Germinal center (tissue), 1 donor: ENCODE measurements at places on chromosomes 13 and 19.

- DNase-seq, result no peak
These were observed 3.4 kb downstream of the DNMT1 start for GRCh38 chr19:10191347-10191746.

GRCh38 chr13:95050800-95051615 is 250.2 kb downstream of the ABCC4 start:
- DNase-seq, result no peak

DNA sequence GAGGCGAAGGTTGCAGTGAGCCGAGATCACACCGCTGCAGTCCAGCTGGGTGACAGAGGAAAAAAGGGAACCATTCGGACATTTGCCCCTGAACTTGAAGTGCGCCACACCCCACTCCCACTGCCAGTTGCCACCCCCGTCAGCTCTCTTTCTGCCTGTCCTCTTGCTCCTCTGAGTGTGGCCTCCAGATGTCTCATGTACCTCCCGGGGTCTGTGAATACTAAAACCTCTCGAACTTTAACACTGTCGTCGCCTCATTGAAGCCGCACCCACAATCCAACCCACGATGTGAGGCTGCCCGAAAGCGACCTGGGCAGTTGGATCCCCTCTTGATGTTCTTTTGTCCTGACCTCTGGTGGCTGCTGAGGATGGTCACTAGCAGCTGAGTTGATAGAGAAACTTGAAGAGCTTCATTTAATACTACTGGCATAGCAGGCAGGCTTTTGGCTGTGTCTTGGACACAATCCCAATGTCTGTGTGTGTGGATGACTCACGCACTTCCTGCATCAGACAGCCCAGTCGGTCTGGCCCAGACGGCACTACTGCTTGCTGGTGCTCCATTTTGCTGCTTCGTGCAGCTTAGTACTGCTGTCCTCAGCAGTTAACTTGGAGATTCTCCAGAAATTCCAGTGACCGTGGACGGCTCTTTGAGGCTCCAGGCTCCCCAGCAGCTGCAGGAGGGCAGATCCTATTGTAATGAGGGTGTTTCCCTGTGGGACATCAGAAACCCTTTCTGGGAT is 4.2 kb downstream of the FPR3 start:
- DNase-seq, result no peak

DNA sequence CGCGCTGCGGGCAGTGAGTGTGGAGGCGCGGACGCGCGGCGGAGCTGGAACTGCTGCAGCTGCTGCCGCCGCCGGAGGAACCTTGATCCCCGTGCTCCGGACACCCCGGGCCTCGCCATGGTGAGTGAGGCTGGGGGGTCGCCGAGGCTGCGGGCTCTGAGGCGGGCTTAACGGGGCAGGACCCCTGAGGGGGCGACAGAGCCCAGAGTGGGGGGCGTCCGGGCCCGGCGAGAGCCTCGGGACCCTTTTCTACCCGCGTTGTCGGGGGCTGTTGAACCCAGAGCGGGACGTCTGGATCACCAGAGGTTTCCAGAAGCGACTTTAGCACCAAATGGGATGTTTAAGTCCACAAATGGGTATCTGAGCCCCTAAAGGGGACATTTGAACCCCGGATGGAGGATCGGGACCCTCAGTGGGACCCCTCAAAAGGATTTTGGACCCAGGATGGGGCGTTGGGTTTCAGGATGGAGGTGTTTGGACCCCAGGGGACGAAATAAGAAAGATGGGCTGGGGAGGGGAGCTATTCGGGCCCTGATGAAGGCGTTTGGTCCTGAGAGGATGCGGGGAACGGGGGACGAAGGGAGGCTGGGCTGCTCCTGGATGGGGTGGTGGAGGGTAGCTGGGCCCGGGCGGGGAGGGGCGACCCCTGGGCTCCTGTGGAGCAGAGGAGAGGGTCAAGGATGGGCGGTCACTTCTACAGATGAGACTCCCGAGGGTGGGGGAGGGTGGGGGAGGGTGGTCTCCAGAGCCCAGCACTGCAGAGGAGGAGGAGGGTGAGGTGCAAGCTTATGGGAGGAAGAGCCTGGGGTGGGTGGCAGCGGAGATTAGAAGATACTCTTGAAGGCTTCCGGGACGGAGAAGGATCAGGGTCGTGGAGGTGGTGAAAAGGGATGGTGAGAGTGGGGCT is at the start of gene CALM3:
Gene CALM3, plus strand, starts transcription at position 13 of the 907 bp plus-strand sequence. Its CDS starts 105 bp downstream, at position 118.
- DNase-seq, result peak; percentile 33

DNA sequence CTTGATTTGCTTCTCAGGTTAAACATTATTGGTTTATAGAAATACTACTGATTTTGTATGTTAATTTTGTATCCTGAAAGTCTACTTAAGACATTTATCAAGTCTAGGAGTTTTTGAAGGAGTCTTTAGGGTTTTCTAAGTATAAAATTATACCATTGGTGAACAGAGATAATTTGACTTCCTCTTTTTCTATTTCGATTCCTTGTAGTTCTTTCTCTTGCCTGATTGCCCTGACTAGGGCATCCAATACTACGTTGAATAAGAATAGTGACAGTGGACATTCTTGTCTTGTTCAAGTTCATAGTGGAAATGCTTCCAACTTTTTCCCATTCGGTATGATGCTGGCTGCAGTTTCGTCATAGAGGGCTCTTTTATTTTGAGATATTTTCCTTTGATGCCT is 807.5 kb upstream of the SLC10A2 start:
- no peak for DNase-seq

GRCh38 chr13:29545988-29546387 is 49.5 kb downstream of the SLC7A1 start:
- no peak for DNase-seq

- DNase-seq, result peak; percentile 99
These were observed at the start of gene ZMYM2 for GRCh38 chr13:19958155-19959111. TSS of gene ZMYM2 (plus strand) at chr13:19958727. CDS start at chr13:19993073, 34,346 bp downstream.

- DNase-seq, result no peak
These were observed 466.2 kb downstream of the TSHZ3 start for GRCh38 chr19:30883071-30883470.

DNA sequence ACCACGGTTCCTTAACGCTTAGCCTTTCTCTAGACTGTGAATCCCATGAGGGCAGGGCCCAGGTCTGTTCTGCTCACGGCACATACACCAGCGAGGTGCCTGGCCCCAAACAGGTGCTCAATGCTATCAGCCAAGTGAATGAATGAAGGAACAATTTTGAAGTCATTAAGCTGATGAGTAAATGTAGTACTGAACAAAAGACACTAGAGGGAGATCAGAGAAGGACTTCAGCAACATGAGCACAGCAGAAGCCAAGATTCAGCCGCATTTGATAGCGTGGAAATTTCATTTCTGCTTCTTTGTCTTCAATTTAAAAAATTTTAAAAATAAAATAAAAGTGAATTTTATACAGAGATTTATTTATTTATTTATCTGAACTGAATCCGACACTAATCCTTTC is 20.1 kb upstream of the MYO16 start:
- DNase-seq, result no peak

DNA sequence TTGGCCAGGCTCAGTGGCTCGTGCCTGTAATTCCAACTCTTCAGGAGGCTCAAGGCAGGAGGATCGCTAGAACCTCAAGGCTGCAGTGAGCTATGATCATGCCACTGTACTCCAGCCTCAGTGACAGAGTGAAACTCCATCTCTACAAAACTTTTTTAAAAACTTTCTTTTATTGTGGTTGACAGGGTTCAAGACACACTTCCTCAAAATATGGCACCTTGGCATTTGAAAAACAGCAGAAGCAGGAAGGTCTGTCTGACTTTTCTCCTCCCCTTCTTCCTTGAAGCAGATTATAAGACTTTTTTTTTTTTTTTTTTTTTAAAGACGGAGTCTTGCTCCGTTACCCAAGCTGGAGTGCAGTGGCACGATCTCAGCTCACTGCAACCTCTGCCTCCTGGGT is 100.3 kb downstream of the TM9SF2 start:
- DNase-seq, result no peak

- no peak for DNase-seq
These were observed 799 bp downstream of the PVR start for GRCh38 chr19:44644402-44645016.

DNA sequence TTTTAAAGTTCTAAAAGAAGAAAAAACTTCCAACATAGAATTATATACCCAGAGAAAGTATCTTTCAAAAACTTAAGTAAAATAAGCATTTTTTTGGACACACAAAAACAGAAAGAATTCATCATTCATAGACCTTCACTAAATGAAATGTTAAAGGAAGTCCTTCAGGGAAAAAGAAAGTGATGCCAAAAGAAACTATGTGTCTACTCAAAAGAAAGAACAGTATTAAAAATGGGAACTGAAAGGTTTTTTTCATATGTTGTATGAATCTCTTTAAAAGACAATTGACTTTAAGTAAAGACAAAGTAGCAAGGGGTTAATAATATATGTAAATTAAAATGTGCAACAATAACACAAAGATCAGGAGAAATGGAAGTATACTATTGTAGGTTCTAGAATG is 96.5 kb downstream of the DHRS12 start:
- no peak for DNase-seq
